ENCODE measurements at places on chromosomes 1 and 21. TPM values are rescaled to one million over a fixed set of nuclear protein-coding genes. Genes with fewer than 3 reads are reported as not detected.

Gene KRTAP13-2
- total RNA-seq, result 3.2 TPM

GRCh38 chr1:154186177-154186576 is 5.7 kb downstream of the TPM3 start:
- no peak for DNase-seq

- DNase-seq, result no peak
Measured at GRCh38 chr1:41462680-41463004, 21.8 kb downstream of the EDN2 start.

Gene FAM72C
- total RNA-seq, result 0.34 TPM

Gene CLIC6
- 2.7 TPM for total RNA-seq

Gene CFHR5
- total RNA-seq, result not detected

Measured in lower leg skin (tissue), 4 donors.